ENCODE measurements at places on chromosomes 11 and 22.

GRCh38 chr11:65448418-65449105 lies 26.0 kb downstream of the NEAT1 start:
- DNase-seq, result no peak

- no peak for DNase-seq
These were observed 60.6 kb downstream of the SMCO4 start for GRCh38 chr11:93482556-93482955.

DNA sequence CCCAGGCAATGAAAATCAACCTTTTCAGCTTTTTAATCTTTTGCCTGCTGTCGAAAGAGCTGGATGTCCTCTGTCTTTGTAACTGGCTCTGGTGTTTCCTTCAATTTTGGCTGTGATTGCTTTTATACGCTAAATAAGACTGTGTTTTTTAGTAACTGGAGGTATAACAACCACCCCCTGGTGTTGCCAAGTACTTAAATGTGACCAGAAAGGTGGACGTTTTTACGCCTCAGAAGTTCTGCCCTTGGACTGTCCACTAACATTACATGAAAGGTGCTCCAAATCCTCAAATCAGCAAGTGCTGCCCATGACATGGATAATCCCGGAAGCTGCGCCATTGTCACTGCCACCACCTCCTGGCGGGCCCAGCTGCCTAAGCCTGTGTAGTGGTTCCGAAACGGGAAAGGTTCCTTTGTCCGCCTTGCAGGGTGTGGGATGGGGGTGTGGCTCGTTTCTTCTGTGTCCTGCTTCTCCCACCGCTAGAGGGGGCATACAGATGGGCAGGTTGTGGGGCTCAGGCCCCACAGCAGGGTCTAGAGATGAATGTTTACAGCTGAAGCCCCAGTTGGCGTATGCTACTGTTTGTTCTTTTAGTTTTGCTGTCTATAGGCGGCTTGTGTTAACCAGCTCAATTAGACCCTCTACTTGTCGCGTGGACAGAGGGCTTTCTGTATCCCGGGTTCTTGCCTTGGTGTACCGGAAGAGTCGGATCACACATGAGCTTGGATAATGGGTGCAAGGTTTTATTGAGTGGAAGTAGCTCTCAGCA lies 82.2 kb upstream of the SEPTIN5 start:
- no peak for DNase-seq

DNA sequence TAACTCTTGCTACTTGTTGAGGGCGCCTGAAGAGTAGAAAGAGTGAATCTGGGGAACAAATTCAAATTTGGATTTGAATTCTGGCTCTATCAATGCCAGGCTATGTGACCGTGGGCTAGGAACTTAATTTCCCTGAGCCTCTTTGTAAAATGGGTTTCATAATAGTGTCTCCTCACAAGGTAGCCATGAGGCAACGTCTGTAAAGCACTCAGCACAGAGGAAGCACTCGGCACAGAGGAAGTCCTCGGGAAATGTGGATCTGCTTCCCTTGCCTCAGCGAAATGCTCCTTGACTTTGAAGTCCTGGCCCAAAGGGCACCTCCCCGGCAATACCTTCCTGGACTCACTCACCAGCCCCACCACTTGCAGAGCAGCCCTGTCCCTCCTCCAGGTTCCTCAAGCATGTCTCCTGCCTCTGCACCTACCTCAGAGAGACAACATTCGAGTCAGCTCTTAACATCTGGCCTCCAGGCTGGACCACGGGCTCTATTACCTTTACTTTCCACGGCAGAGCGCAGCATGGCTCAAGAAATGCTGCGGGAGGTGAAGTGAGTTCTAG lies 17.7 kb downstream of the CD6 start:
- DNase-seq, result no peak

DNA sequence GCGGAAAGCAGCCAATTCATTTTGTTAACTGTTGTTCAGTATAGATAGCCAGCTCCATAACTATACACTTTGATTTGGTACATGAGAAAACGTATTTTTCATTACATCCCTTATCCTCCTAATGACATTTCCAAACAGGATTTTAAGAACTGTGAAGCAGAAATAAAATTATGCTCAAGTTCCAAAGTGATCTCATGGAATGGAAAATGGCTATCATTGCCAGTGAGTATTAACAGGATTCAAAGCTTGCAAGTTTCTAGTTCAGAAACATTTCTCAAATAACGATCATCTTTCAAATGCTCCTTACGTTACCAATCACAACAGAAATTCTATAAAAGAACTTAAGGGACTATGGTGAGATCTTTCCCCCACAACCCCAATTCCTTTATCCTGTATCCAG lies 53.7 kb downstream of the CADM1 start:
- DNase-seq, result no peak

GRCh38 chr11:120431633-120432032 lies 79.9 kb upstream of the GRIK4 start:
- DNase-seq, result no peak

- DNase-seq, result no peak
These were observed 27.0 kb upstream of the SLC22A8 start for GRCh38 chr11:63042596-63042995.

DNA sequence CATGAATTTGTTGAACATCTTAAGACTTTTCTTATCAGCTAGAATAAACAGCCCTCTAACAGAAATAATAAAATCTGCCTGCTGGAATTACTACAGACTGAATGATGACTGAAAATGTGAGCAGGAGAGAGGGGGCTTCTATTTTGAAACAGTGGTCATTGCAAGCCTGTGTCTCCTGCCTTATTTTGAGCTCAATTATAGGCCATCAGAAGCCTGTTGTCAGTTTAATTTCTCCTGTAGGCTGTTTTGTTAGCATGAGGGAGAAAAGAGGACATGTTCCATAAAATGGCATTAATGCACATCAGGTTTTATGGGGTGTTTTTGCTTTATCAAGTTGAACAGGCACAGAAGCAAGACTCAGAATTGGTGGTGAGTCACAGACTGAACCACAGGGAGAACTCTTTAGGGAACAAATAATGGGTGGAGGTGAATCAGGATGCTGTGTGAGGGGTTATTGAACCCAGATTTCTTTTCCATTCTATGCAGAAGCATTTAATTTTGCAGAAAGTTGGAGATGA lies 129.1 kb downstream of the PARVA start:
- no peak for DNase-seq

DNA sequence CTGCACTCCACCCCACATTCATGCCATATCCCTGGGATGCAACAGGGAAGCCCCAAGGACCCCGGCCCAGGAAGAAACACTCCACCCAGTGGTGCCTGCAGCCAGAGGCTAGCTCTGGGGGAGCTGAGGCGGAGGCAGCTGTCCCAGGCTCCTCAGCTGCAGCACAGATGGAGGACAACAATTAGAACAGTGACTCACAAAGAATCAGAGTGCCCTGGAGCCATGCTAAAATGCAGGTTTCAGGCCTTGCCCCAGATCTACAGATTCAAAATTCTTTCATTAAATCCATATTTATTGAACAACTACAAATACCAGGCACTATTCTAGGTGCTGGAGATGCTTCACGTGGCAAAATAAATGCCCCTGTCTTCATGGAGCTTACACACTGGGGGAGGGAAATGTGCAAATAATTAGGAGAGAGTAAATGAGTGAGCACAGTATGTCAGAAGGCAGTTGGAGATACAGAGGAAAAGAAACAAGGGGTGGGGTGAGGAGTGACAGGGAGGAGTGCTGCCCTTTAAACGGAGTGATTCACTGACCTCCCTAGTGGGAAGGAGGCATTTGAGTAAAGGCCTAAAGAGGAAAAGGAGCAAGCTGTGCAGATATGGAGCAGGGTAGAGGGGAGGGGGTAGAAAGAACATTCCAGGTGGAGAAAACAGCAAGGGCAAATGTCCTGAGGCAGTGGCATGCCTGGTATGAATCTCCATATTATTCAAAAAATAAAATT lies 73.3 kb upstream of the CSNK2A3 start:
- DNase-seq, result no peak

DNA sequence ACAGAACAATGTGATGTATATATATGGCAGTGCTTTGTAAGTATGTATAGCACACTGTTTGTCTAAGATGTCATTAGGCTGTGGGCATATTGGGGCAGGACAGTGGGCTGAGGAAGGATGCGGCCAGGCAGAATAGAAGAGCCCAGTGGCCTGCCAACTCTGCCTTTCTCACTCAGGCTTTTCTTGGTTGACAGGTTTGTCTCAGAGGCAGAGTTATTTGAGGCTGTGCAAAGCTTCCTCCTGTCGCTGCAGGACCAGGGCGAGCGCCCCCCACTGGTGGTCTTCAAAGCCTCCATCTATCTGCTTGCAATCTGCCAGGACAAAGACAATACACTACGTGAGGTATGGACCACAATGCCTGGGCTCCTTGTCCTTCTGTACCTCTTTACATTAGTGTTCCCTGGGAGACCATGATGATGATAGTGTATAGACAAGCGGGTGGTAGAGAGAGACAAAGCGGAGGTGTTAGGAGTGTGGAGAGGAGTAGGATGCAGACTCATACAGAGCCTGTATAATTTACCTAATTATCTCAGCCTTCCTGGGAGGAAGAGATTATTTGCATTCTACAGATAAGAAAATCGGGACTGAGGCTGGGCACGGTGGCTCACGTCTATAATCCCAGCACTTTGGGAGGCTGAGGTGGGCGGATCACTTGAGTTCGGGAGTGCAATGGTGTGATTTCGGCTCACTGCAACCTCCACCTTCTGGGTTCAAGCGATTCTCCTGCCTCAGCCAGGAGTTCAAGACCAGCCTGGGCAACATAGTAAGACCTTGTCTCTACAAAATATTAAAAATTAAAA lies 37.3 kb upstream of the CCDC134 start:
- peak; percentile 9 for DNase-seq

GRCh38 chr11:10414181-10414580 lies 40.9 kb upstream of the AMPD3 start:
- DNase-seq, result no peak

- DNase-seq, result no peak
These were observed 118.4 kb downstream of the SHANK2 start for GRCh38 chr11:71133946-71134345.

DNA sequence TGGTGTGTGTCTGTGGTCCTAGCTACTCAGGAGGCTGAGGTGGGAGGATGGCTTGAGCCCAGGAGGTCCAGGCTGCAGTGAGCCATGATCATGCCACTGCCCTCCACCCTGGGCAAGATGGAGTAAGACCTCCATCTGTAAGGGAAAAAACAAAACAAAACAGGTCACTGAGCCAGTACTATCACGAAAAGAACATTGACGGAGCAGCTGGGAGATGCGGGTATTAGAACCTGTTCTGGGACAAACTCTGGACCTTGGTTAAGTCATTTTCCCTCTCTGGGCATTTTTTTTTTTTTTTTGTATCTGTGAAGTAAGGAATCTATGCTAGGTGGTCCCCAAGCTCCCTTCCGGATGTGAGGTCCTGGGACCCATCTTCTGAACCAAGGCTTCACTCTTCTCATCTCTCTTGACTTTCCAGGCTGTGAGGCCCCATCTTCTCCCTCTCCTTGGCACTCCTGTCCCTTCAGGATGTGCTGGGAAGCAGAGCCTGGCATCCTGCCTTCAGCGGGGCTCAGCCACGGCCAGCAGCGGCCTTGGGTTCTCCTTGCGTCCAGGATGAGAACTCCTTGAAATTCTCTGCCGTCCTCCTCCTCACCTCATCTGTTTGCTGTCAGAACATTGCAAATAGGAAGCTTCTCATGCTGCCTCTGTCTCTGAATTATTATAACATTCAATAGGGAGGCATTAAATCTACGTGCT lies 130.8 kb downstream of the GRIK4 start:
- DNase-seq, result no peak

DNA sequence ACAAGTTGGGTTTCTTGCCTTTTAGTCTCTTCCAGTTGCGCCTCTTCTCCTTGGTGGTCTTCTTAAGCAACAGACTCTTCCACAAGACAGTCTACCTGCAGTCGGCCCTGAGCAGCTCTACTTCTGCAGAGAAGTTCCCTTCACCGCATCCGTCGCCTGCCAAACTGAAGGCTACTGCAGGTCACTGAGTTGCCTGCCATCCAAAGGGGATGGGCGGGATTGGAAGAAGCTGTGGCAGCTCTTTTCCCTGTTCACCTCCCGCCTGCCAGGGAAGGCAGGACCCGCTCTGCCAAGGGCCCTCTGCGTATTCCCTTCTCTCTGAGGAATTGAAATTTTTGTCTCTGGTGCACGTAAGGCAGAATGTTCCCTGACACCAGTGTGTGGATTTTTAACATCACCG lies 9.2 kb upstream of the STT3A start:
- DNase-seq, result no peak

DNA sequence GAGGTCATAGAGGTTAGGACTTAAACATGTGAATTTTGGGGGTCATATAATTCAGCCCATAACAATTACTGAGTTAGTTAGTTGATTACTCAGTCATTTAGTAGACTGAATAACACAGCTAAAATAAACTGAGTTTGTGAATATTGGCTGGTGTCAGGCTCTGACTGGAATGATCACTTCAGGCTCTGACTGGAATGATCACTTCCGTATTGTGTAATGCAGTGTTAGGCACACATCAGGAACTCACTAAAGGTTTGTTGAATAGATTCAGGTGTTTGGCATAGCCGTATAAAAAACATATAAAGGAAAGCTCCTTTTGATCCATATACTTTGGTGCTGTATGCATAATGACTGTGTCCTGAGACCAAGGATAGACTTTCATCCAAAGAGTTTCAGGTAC lies 610.5 kb downstream of the INSC start:
- no peak for DNase-seq

DNA sequence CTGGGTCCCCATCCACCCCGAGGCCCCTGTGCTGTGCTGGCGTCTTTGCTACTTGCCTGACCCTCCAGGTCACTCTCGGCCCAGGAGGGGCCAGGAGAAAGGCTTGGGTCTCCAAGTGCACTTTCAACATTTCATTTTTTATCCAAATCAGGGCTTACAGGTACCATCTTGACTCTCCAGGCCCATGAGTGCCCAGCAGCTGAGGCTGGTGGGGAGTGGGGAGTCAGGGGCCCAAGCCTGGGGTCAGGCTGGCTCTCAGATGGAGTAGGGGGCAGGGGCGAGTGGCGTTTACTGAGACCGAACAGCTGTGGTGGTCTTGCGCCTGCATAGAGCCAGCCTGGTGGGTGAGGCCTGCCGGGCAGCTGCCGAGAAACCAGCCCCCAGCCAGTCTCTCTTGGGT lies 61.6 kb downstream of the MPPED1 start:
- DNase-seq, result no peak

GRCh38 chr11:118051136-118051610 lies 25.7 kb upstream of the TMPRSS4 start:
- DNase-seq, result no peak

DNA sequence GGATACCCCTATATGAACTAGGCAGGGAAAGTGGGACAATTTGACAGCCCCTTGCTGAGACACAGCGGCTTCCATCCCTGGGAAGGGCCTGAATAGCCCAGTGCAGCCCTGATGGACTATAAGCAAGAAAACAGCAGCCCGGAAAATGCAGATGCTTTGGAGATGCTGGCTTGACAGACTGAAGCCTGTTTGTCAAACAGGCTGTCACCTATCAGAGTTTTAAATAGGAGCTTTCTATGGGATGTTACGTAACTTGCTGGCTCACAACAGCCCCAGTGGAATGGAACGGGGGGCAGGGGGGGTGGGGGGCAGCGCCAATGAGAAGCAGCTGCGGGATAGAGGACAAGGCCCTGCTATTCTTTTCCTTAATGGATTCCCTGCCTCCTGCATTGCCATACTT lies 91.9 kb upstream of the NTM start:
- DNase-seq, result no peak

DNA sequence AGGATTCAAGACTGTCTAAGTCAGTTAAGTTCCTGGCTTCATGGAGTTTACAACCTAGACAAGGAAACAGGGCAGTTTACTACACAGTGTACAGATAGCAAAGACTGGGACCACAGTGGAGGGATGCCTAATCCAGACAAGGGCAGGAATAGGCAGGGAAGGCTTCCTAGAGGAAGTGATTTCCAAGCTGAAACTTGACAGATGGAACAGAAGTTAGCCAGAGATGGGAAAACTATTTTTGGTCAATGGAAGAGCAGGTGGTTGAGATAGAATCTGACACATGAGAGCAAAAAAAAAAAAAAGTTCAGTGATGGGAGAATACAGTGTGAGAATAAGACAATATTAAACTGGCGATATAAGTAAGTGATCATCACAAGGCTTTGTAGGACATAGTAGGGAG lies 1.3 kb downstream of the COA4 start:
- no peak for DNase-seq

Measured in T-helper 9 cell (primary cell).